ENCODE measurements at places on chromosomes 1 and 21.

DNA sequence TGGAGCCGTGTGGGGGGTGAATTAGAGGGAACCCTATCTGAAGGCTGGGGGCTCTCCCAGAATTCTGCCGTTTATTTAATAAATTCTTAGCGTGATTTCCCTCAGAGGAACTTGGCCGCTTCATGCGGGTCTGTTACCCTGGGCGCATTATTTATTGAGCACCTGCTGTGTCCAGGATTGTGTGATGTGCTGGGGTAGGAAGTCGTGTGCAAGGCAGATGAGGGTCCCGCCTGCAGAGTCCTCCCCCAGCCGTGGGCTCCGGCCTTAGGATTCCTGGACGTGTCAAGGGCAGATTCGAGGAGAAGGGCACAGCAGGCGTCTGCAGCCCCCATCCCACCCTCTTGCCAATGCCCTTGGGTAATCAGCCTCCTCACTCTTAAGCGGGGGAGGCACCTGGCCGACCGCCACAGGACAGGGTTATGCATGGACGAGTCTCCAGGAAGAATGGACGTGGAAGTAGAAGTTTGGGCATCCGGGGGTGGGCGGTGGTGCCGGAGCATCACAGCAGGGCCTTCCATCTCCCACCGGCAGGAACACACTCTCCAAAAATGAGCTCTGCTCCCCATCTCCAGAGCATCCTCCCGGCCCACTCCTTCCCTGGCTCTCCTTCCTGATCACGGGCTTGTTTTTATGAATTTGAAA is 233.3 kb upstream of the C1orf174 start:
- DNase-seq, result no peak

DNA sequence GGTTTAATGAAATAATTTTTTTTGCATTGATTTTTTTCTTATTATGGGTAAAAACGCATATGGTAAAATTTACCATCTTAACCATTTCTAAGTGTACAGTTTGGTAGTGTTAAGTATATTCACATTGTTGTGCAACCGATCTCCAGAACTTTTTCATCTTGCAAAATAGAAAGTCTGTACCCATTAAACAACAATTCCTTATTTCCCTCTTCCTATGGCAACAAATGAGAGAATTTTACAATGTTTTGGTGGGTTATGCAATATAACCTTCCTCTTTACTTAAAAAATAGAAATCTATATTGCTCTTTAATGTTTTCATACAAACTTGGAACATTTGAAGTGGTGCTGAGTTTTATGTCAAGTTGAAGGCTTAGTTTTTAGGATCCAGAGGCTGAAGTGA is 26.6 kb downstream of the MAP3K7CL start:
- DNase-seq, result no peak

DNA sequence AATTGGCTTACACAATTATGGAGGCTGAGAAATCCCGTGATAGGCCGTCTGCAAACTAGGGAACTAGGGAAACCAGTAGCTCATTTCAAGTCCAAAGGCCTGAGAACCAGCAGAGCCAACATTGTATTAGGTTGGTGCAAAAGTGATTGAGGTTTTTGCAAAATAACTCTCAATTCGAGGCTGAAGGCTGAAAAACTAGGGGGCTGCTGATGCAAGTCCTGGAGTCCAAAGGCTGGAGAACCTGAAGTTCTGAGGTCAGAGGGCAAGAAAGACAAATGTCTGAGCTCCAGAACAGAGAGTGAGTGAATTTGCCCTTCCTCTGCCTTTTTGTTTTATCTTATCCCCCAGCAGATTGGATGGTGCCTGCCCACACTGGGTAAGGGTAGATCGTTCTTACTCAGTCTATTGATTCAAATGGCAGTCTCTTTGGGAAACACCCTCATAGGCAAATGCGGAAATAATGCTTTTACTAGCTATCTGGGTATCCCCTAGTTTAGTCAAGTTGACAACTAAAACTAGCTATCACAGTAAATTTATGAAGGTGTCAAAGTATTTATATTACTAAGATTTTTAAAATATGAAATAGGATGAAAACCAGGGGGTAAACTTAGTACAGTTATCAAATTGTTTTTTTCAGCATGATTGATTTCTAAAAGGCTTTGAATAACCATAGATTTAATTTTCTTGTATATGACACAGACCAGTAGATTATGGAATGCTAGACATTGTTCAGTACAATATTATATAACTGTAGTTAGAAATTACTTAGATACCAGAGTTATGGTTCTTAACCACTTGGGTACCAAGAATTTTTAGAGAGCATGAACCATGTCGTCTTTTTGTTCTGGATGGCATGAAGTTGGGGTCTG is 15.4 kb downstream of the RABGAP1L start:
- DNase-seq, result no peak

GRCh38 chr1:199574950-199575349 is 452.6 kb upstream of the NR5A2 start:
- DNase-seq, result no peak

GRCh38 chr1:157388057-157388456 is 164.3 kb downstream of the FCRL5 start:
- DNase-seq, result no peak

GRCh38 chr21:43304621-43305335 is 122.2 kb downstream of the SIK1 start:
- DNase-seq, result no peak

GRCh38 chr1:223142269-223142668 is 779 bp downstream of the TLR5 start:
- DNase-seq, result no peak

DNA sequence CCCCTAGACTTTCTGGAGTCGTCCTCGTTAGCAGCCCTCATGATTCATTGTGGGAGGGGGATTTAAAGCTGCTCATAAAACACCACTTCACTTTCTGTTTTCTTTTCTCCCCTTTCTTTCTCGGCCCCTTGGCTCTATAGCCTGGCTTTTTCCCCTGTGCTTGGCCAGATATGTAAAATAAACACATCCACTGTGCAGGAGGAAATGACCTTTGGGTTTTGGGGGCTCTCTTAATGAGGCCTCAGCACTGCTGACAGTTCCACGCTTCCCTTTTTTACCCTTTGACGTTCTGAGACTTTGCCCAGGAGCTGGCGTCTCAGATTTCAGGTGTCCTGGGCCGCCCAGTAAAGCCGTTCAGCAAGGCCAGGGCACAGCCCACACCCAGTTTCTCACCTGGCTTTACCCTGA is 65.7 kb downstream of the RUNX3 start:
- no peak for DNase-seq

GRCh38 chr1:226974544-226975258 is 34.6 kb downstream of the COQ8A start:
- no peak for DNase-seq

DNA sequence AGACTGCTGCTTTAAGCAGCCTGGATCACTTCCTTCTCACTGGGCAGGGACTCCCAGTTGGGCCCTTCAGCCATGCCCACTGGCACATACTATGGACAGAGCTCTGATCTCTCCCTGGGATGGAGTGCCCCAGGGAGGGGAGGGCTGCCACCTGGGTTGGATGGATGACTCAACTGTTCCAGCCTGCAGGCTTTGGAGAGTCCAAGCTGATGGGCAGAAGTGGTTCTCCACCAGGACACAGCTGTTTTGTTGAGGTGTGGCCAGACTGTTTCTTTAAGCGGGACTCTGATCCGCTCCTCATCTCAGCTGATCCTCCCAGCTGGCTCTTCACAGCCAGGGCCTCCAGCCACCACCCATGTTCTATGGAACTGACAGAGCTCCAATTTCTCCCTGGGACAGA is 166.9 kb downstream of the MAGI3 start:
- DNase-seq, result no peak

All from T-helper 22 cell (primary cell).